GOT3 (cell line): ENCODE measurements at places on chromosomes 3 and 15.

GRCh38 chr3:151903501-151903991 is 30.1 kb downstream of the SUCNR1 start:
- no peak for DNase-seq

- no peak for DNase-seq
These were observed 46.0 kb upstream of the GLCE start for GRCh38 chr15:69114331-69114928.

DNA sequence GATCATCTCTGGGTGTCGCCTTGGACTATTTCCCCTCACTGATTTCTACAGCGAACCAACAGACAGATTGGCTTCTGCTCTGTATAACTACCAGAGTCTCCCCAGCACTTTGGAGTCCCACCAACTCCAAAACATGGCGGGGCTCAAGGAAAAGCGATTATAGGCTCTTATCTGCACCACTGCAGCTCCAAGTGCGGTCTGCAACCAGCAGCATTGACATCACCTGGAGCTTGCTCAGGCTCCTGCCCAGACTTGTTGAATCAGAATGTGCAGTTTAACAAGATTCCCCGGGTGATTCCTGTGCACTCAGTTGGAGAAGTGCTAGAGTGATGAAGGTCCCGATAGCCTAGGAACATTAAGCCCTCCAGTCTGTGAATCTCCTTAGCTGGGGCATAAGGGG is 9.0 kb downstream of the CCK start:
- no peak for DNase-seq

DNA sequence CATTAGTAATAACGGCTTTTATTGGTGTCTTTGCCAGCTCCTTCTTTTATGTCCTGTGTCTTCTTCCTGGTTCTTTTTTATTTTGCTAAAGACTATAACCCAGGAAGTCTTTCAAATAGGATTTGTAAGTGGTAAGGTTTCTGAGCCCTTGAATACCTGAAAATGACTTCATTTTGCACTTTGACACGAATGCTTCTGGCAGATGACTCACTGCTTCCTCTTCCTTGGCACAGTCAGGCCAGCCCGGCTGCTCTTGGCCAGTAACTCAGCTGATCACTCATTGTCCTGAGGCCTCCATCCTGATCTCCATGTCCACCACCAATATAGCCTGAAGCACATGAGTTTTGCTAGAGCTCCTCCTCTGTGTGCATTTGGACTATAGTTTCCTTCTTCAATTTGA is 48.7 kb upstream of the NR2E3 start:
- no peak for DNase-seq

DNA sequence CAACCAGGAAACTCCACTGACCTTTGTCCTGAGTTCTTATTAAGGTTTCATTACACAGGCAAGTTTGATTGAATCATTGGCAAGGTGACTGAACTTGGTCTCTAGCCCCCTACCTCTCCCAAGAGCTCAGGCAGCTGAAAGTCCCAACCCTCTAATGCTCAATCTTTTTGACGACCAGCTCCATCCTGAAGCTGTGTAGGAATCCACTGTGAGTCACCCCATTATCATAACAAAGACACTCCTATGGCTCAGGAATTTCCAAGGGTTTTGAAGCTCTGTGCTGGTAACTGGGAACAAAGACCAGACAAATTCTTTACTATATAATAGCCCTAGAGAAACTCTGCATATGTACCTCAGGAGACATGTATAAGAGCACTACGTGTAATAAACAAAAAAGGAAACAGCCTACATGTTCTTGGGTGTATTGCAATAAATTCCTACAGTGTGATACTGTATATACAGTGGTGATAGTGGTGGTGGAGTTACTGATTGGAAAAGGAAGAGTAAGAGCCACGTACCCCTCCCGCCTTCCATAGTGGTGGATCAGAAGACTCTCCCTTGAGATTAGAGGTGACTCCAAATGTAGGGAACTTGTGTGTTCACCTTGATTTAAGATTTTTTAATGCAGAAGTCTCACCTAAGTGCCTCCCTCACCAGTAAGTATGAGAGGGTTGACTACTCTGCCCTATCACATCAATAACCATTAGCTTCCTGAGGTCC is 116.6 kb downstream of the ST8SIA2 start:
- DNase-seq: no peak

- DNase-seq: no peak
These were observed 591.9 kb downstream of the ROBO1 start for GRCh38 chr3:79175870-79176269.

DNA sequence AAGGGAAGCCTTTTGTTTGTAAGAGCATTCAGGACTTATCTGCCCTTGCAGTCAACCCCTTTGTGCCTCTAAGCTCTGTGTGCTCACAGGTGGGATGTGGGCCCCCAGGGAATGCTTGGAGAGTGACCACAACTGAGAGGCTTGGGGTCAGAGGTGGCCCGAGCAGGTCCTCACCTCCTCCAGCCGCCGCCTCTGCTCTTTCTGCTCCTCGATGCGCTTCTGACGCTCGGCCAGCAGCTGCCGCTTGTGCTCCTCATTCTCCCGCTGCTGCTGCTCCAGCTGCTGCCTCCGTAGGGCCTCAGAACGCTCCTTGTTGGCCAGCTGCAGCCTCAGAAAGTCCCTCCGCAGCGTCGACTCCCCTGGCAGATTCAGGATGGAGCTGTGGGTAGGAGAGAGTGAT is 130.8 kb upstream of the SLC2A2 start:
- DNase-seq: no peak

GRCh38 chr3:161977063-161977462 is 480.5 kb downstream of the OTOL1 start:
- no peak for DNase-seq

- no peak for DNase-seq
These were observed 566.8 kb downstream of the NTRK3 start for GRCh38 chr15:87689716-87690115.

GRCh38 chr3:120281261-120281660 is 3.8 kb downstream of the GPR156 start:
- DNase-seq: no peak

DNA sequence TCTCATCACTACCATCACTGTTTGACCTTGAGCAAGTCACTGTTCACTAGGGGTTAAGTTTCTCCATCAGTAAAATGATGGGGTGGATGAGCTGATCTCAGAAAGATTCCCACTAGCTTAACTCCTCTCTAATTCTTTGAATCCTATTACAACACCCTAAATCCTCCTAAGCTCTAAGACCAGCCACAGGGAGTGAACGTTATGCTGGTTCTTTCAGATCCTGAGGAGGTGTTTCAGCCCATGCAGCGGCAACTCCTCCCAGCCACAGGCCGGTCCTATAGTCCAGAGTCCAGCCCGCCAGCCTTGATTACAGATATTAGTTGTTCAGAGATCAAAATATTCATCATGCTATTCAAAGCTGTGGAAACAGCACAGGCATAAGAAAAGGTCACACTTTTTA is 15.1 kb downstream of the MB21D2 start:
- no peak for DNase-seq

- DNase-seq: no peak
These were observed 18.3 kb downstream of the TRH start for GRCh38 chr3:129992781-129993180.

GRCh38 chr3:3468596-3468995 is 289.1 kb upstream of the CRBN start:
- no peak for DNase-seq

GRCh38 chr3:184486614-184487013 is 75.0 kb upstream of the EPHB3 start:
- DNase-seq: no peak

GRCh38 chr15:45869034-45869668 is 234.3 kb downstream of the SQOR start:
- no peak for DNase-seq

GRCh38 chr3:12484983-12485327 is 675 bp downstream of the TSEN2 start:
- DNase-seq: no peak

- DNase-seq: no peak
These were observed 48.6 kb downstream of the KCNMB2 start for GRCh38 chr3:178584722-178585380.

DNA sequence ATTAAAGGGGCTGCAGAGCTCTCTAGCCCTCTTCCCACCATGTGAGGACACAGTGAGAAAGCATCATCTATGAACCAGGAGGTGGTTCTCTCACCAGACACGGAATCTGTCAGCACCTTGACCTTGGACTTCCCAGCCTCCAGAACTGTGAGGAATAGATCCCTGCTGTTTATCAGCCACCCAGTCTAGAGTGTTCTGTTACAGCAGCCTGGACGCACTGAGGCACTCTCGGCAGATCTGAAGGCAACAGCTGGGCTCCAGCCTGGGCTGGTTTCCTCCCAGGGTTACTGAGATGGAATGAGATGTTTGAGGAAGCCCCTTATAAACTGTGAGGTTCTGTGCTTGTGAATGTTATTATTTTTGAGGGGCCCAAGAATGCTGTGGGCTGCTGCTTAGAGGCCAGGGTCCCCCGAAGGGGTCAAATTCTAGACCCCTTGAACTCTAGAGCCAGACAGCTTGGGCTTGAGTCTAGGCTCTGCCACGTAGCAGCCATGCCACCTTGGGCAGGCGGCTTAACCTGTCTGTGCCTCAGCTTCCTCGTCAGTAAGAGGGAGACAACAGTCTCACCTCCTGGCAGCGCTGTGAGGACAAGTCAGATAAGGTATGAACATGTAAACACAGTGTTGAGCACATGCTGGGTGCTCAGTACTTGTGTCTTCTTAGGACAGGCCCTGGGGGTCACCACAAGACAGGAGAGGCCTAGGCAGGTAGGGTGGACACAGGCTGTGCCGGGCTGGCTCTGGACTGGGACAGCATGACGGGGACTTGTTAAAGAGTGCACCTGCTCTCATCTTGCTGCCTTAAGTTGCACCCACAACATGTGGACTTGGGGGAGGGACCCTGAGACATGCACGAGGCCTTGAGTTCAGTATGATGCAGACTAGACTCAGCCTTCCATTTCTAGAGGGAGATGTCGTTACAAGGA is 49.2 kb downstream of the MGLL start:
- no peak for DNase-seq

DNA sequence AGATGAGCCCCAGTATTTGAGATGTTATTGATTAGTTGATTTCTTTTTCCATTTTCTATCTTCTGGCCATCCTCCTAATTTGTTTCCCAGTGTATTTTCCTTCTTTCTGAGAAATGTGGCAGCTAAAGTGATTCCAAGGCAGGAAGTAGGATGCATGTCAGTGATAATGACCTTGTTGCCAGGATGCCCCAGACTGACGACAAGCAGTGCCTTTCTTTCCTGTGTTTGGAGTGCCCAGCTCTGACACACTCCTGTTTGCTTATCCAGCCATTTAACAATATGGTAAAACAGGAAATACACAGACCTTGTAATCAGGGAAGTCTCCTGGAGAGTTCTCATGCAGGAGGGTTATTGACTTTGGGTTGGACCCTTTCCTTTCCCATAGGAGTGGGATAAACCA is 20.4 kb downstream of the TMOD2 start:
- DNase-seq: no peak

GRCh38 chr3:64410226-64410625 is 185.0 kb upstream of the PRICKLE2 start:
- DNase-seq: no peak

DNA sequence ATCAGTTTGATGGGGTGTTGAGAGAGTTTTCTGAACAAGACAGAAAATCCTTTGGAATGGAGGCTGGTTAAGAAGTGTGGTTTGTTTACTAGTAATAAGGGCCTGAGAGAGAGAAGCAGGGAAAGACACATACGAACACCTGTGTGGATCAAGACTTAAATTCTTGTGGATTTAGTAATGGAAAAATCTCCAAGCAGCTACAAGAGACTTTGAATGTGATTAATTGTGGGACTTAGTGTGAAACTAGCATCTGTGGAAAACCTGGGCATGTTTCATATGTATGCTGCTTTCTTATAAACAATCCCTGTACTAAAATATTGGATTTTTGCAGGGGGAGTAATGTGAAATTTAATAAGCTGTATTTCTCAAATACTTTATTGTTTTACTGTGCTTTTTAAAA is 399.1 kb downstream of the SI start:
- DNase-seq: no peak

DNA sequence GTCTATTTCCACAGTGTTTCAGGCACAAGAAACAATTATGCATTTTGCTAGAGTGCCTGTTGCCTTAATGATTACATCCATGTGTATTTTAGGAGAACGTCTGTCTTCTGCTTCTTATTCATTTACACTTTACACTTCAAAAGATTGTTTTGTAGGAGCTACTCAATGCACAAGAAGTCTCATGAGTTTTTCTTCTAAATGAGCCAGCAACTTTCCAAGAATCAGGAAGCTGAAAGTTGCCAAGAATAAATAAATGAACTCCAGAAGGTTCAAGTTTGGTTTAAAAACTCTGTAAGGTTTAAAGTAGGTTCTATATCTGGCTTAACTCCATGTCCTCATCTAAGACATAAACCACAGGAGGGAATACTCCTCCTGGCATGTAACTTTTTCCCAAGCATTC is 103.8 kb upstream of the ADPGK start:
- no peak for DNase-seq

DNA sequence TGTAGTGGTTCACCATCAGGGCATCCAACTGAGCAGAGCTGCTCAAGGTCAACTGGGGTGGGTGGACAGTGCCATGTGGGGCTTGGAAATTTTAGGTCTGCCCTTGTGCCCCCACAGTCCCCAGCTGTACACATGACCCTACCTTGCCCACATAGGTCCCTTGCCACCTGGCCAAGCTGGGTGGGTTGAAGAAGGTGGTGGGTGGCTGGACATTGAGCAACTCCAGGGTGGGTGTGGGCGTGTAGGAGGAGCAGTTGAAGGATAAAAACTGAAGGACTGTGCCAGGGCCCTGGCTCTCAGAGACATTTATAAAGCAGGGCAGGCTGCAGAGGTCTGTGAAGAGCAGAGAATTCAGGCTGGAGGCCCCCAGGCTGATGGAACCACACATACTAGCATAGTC is 568 bp downstream of the CDHR4 start:
- DNase-seq: no peak

- no peak for DNase-seq
These were observed 3.9 kb downstream of the RTP3 start for GRCh38 chr3:46501702-46502101.

- no peak for DNase-seq
These were observed 146.0 kb upstream of the TNIK start for GRCh38 chr3:171606151-171606751.

DNA sequence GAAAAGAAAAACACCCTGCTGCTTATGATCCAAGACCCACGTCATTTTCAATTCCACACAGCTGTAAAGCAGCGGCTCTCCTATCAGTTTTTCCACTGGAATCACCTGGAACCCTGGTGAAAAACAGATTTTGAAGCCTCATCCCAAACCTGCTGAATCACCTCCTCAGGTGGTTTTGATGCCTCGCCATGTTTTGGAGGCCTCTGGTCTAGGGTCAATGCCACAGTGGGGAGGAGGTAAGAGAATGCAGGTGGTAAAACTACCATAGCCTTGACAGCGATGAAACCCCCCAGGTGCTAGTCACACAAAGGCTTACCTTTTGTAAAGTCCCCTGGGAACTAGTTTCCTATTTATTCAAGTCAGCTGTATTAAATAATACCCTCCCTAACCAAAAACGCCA is 24.8 kb downstream of the MYO1E start:
- no peak for DNase-seq
